ENCODE measurements at places on chromosomes 16 and 17.

- no peak for DNase-seq
These were observed 12.8 kb upstream of the TBX21 start for GRCh38 chr17:47720196-47720595.

DNA sequence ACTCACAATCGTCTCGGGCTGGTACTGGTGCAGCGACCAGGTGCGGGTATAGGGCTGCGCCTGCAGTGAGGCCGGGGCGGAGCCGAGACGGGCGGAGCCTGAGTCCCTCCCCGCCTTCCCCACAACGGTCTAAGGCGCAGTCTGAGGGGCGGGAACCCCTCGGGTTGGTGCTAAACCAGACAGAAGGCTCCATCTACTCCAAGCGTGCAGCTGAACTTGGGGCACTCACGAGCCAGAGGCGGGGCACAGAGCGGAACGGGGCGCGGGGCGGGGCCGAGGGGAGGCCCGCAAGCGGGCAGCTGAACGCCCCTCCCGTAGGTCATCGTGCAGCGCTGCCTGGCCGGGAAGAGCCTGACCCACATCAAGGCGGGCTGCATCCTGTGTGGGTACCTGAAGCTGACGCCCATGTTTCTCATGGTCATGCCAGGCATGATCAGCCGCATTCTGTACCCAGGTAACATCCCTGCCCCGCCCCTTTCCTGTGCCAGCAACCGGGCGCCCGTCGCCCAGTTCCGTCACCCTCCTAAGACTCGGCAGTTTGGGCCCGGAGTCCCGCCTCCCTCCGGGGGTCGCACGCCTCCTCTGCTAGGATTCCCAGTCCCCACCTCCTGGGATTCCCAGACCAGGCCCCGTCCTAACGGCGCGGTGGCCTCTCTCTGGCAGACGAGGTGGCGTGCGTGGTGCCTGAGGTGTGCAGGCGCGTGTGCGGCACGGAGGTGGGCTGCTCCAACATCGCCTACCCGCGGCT, 5.0 kb downstream of the SLC5A2 start:
- peak; percentile 69 for DNase-seq

GRCh38 chr17:7673239-7673638, 14.1 kb downstream of the TP53 start:
- peak; percentile 77 for DNase-seq

DNA sequence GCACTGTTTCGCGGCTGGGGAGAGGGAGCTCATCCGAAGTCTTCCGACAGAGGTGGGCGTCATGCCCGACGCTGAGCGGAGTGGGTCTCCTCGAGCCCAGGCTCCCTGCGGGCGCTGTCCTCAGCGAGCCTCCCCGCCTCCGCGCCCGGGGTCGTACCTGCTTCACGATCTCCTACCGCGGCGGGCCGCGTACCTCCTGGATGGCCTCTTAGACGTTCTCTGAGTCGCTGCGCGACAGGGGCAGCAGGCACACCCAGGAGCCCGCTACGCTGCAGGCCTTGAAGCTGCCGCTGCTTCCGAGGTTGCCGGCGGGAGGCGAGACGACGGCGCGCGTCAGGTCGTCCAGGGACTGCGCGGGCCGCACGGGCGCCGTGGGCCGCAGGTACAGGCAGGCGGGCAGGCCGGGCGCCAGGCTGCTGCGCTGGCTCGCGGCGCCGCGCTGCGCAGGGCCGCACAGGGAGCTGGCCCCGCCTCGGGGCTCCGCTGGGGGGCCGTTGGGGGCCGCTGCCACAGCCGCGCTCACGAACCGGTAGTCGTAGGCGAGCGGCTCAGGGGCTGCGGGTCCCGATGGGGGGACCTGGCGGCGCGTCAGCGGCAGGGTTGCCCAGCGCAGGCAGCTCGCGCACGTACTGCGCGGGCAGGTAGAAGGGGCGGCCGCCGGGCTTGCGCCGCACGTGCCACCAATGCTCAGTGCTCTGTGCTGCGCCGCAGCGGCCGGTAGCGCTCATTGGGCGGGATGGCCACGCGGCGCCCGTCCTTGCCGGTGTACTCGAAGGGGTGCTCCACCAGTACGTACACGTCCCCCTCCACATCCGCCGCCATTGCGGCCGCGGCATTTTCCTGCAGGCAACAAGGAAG, 116.4 kb upstream of the SMURF2 start:
- peak; percentile 58 for DNase-seq

DNA sequence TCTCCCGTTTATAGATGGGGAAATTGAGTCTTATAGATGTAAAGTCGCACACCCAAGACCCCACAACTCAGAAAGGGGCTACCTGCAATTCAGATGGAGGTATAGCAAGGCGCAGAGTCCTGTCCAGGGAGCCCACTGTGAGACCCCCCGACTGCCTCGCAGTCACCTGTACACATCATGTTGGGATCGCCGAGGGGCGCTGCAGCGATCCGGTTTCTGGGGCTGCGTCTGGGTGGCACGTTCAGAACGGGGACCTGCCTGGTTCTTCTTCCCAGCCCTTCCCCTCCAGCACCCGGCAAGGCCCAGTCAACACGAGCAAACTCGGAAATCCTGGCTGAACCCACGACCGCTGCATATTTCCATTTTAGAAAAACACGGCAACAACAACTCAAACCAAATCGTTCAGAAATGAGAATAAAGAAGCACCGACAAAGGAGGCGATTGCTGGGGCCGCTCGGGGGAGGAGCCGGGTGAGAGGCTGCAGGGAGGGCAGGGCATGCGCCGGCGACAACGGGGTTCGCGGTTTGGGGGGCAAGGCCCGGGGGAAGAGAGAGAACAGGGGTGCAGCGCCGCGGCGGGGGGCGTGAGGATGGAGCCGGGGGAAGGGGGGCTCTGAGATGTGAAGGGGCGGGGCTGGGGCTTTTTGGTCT, 643 bp downstream of the HSDL1 start:
- DNase-seq, result peak; percentile 56

GRCh38 chr16:84557504-84557903, 53.0 kb upstream of the MEAK7 start:
- no peak for DNase-seq

DNA sequence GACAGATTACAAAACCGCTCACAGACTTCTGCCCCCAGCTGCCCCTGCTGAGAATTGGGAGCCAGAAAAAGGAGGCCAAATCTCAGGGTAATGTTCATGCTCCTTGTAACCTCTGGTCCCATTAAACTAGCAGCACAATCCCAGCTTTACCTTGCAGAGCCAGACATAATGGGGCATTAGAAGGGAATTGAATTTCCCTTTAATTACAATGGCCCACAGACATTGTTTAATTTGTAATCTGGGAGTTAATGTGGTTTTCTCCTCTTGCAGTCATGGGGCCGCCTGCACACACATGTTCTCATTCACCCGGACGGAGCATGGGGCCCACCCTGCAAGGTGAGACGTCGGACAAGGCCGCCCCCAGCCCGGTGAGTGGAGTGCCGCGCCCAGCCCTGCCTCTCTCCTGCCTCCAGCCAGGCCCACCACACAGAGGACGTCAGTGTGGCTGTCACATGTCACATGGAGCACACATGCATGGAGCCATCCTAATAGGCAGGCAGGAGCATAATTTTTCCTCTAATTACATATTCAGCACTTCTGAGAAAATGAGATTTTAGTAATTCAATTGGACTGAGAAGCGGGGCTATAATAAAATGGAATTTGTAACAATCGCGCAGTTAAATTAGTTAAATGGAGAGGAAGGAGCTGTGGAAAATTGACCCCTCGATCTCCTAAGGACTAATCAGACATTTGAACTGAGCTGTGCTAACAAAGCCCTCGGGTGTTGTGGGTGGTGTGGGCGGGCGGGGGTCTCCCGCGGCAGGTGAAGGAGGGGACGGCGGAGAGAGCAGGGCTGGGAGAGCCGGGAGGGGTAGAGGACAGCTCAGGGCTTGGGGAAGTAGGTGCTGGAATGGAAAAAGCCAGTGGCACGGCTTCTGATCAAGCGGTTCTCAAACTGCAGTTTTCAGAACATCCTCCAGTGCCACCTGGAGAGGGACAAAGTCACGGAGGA, 87.7 kb downstream of the ENGASE start:
- DNase-seq, result no peak

DNA sequence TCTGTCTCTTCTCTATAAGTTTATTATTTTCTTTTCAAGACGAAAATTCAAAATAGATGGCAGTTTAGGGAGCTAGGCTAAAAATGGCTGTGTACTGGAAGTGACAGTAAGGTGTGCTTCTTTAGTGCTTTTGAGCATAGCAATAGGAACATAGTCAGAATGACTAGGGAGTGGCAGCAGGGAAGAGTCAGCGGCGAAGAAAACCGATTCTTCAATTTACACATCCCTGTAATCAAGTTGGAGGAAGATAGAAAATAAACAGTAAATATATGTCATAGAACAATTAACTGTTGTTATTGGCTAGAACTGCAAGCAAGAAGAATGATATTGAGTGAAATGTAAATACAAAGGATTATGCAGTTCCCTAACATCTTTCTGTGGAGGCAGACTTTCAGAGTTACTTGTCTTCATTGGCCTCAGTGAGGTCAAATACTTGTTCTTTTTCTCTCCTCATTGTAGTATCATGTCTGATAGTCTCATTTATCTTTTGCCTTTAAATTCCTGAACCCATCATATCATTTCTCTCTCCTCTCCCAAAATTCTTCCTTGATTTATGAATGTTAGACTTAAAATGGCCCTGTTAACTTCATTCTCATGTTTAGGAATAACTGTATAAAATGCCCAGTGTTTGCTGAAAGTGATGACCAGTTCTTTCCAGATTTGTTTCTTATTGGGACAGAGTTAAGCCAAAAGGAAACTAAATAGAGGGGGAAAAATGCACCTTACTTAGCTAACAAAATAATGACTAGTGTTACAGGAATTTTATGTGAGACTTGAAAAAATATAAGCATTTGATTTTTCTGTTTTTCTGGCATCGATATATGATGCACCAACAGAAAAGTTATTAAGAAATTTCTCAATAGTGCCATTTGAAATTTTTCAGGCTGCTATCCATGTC, 211.4 kb downstream of the BCAS3 start:
- DNase-seq, result no peak

- no peak for DNase-seq
These were observed 20.9 kb upstream of the ZFPM1 start for GRCh38 chr16:88432174-88432573.

DNA sequence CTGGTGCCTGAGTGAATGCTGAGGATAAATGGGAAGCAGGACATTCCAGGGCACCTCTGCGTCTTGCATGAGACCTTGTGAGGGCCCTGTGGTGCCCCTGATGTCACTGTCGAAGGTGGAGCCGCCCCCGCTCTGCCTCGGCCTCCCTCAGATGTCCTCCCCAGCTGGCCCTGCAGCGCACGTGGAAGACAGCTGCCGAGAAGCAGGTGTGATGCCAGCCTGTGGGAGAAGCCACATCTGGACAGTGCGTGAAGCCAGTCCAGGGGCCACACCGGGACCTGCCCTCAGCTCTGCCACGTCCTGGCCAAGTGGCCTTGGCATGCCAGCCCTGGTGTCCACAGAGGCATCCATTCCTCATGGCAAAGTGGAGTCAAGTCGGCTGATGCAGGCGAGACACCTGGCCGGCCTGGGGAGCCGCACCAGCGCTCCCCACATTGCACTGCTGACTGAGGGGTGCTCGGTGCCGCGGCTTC, 21.6 kb upstream of the METRNL start:
- no peak for DNase-seq

DNA sequence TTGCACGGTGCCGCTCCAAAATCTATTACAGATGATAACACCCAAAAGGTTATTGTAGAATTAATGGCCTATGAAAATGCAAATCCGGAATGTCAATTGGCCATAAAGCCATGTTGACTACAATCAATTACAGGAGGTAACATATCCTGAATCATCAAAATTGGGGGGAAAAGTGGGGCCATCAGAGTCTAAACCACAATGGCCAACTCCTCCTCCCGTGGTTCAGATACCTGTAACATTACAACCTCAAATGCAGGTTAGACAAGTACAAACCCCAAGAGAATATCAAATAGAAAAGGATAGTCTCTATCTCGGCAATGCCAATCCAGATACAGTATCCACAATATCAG, 14.9 kb downstream of the FLYWCH1 start:
- no peak for DNase-seq

DNA sequence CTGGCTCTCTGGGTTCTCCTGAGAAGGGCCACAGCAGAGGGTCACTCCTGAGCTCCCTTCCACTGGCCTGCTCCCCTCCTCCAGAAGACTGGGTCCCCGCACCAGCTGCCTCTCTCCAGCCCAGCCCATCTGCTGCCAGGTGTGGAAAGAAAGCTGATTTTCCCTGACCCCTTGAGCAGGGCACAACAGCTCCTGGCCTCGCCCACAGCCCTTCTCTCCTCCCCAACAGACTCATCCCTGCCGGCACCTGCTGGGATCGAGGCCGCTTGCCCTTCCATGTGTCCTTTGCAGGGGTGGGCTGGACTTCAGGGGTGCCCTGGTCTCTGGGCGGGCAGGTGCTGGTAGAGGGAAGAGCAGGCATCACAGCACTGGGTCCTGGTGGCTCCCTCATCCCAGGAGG, 4.8 kb upstream of the SMIM5 start:
- peak; percentile 36 for DNase-seq

DNA sequence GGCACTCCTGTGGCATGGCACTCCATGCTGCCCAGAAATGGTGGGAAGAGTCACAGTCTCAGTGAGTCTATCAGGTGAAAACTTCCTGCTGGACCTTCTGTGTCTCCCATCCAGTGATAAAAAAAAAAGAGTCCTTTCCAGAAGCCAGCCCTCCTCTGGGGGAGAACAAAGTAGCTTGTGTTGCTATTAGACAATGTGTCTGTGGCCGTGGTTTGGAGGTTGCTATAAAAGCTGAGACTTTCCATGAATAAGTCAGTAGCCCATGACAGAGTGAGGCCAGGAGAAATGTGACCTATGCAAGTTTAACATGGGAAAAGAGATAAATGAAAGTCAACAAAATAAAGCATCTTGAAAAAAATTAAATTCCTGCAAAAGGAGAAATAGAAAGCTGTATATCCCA, 250.7 kb upstream of the MON1B start:
- DNase-seq, result no peak

DNA sequence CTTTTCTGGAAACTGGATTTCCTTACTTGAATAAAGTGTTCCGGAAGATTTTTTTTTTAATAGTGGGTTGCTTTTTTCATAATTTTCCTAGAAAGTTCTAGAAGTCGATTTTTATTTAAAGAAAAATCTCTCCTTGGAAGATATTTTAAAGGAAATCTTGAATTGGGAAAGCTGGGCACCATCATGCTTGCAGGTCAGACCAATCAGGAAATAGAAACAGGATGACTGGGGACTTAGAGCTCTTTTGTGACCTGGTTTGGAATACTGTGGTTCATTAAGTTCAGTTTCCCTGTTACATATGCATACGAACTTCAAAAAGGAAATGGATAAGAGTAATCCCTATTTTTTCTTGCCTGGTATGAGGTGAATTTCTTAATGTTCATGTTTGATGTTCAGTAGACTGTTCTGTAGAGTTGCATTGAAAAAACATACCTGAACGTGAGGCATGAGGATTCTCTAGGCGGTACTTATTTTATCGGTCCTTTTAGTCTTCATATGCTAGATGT, 1.2 kb downstream of the NFATC3 start:
- peak; percentile 49 for DNase-seq

- DNase-seq, result peak; percentile 19
These were observed 289.1 kb downstream of the CA10 start for GRCh38 chr17:51869387-51869786.

- DNase-seq, result peak; percentile 88
These were observed 3.1 kb upstream of the SETD6 start for GRCh38 chr16:58511933-58512815.

GRCh38 chr17:50495918-50496317, 12.3 kb upstream of the MYCBPAP start:
- no peak for DNase-seq

Data from NCI-H82 (cell line).